Vagina (tissue), 2 donors: ENCODE measurements at places on chromosomes 13 and 19.
A peak's percentile ranks its signal among the peaks of the same experiment; 100 is the strongest.

DNA sequence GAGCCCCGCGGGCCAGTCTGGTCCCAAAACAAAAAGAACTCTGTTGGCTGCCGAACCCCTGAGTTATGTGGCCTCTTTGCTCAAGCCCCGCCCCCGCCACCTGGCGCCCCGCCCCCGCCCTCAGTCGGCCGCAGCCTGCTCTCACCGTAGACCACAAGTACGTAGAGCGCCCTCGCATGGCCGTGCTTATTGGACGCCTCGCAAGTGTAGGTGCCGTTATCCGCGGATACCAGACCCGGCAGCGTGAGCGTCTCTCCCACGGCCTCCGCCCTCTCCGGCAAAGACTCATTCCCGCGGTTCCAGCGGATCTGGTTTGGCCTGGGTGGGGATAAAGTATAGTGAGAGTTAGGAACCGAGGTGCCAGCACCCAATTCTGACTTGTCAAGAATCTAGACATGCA lies 5.5 kb upstream of the ZNF428 start:
- H3K36me3 ChIP-seq = no peaks in the 10 kb centered on the region
- H3K27me3 ChIP-seq = no peaks in the 10 kb centered on the region
- H3K27ac ChIP-seq = no peak overlapping the region
- H3K4me3 ChIP-seq = no peak overlapping the region
- H3K4me1 ChIP-seq = peaks cover 9% of the 10 kb centered on the region
- DNase-seq = no peak

GRCh38 chr13:108408672-108409071 lies 139.2 kb downstream of the TNFSF13B start:
- no peak overlapping the region for H3K27ac ChIP-seq
- H3K4me3 ChIP-seq = no peak overlapping the region
- no peaks in the 10 kb centered on the region for H3K27me3 ChIP-seq
- no peaks in the 10 kb centered on the region for H3K36me3 ChIP-seq
- no peaks in the 10 kb centered on the region for H3K4me1 ChIP-seq

DNA sequence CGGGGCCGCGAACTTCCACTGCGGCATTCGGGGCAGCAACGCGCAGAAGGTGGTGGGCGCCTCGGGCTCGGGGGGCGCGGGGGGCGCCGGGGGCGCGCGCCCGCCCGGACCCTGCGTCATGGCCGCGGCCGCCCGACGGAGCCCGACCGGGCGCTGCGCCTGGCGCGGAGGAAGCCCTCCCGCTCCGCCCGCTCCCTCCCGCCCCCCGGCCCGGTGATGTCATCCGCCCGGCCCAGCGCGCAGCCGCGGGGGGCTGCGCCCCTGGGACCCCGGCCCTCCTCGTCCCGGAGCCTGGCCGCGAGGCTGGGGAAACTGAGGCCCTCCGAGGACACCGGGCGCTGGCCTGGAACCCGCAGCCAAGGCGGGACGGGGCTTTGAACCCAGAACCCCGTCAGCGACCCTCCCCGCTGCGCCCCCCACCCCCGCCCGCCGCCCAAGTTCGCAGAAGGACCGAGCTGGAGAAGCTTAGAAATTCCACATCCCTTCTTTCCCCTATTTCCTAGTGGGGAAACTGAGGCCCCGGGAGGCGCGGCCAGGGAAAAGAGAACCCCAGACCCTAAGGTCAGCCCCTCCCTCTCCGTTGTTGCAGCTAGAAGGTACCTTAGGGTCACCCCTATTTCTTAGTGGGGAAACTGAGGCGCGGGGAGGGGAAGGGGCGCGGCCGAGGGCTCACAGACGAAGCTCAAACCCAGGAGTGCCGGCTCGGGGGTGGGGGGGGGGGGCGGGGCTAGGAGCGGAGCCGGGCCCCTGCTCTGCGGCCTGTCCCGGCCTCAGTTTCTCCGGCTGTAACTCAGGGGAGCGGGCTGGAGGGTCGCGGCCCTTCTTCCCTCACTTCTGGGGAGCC lies at the start of gene SHC2:
TSS of gene SHC2 (minus strand) at position 157 of the 844 bp plus-strand sequence. CDS start at position 120, 37 bp downstream.
- H3K4me3 ChIP-seq = peak within 1 kb of the TSS; percentile 68
- no peaks in the 10 kb centered on the region for H3K27me3 ChIP-seq
- H3K4me1 ChIP-seq = peaks cover 24% of the 10 kb centered on the region
- peak within 1 kb of the TSS; percentile 79 for H3K27ac ChIP-seq
- no peak for DNase-seq
- H3K36me3 ChIP-seq = no peaks in the 10 kb centered on the region

GRCh38 chr13:25192936-25193335 lies 20.8 kb upstream of the AMER2 start:
- DNase-seq = no peak
- no peaks in the 10 kb centered on the region for H3K27me3 ChIP-seq

- no peak overlapping the region for H3K27ac ChIP-seq
- H3K36me3 ChIP-seq = no peaks in the 10 kb centered on the region
- no peak overlapping the region for H3K4me3 ChIP-seq
- no peaks in the 10 kb centered on the region for H3K27me3 ChIP-seq
- DNase-seq = no peak
Measured at GRCh38 chr19:57566396-57567265, 7.0 kb upstream of the ZNF550 start.

DNA sequence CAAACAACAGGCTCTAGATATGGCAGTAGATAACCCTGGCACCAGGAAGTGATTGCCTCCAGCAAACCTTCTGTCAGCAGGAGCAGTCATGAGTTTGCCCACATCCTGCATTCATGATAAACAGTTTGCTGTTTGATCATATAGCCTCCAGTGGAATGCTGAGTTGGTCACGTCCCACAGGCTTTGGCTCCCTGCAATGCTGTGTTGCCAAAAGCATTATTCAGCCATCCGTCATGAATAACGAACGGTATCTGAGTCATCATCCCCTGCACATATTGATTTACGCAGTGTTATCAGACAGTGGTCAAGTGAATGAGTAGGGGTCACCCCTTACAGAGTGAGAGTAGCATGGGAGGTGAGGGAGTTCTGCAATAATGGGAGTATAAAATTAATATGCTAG lies 21.9 kb upstream of the ZNF432 start:
- no peak overlapping the region for H3K4me3 ChIP-seq
- no peaks in the 10 kb centered on the region for H3K4me1 ChIP-seq
- no peak overlapping the region for H3K27ac ChIP-seq
- no peak for DNase-seq

GRCh38 chr19:4042731-4043082 lies 24.0 kb downstream of the ZBTB7A start:
- H3K4me1 ChIP-seq = peaks cover 34% of the 10 kb centered on the region
- no peaks in the 10 kb centered on the region for H3K27me3 ChIP-seq
- no peak overlapping the region for H3K4me3 ChIP-seq
- no peak for DNase-seq
- H3K27ac ChIP-seq = peak overlapping the region; percentile 48

DNA sequence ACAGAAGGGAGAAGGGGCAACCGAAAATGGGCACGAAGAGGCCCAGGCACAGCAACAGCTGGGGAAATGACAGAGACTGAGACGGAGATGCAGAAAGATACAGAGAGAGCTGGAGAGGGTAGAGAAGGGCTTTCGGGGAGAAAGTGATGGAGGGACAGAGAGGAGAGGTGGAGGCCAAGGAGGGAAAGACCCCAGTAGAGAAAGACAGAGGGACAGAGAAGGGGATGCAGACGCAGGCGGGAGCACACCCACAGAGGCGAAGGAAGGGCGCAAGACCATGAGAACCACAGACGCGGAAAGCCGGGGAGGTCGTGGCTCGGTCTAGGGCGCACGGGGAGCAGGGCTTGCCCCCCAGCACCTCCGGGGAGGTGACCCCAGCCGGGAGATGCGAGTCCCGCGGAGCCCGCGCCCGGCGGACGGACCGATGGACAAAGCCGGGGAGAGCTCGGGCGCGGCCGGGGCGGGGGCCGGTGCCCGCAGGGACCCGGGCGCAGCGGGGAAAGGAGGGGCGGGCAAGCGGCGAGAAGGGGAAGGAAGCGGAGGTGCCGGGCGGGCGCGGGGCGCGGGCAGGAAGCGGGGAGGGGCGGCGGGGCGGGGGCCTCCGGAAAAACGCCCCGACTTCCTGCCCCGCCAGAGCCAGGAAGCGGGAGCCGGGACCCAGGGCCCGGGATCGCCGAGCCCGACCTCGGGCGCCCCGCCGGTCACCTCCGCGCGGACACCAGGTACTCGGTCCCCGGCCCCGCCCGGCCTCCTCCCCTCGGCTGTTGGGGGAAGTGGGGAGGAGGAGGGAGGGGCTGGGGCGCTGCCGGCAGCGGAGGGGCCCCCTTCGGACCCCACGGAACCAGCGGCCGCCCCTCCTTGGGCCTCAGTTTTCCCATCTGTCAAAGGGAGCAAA lies at the start of gene ARHGEF1:
TSS of gene ARHGEF1 (plus strand) at position 617 of the 895 bp plus-strand sequence. CDS start 4,899 bp downstream, outside the sequence.
- no peaks in the 10 kb centered on the region for H3K36me3 ChIP-seq
- H3K4me3 ChIP-seq = peak within 1 kb of the TSS; percentile 61
- DNase-seq = no peak
- no peaks in the 10 kb centered on the region for H3K27me3 ChIP-seq
- H3K27ac ChIP-seq = peak within 1 kb of the TSS; percentile 78

DNA sequence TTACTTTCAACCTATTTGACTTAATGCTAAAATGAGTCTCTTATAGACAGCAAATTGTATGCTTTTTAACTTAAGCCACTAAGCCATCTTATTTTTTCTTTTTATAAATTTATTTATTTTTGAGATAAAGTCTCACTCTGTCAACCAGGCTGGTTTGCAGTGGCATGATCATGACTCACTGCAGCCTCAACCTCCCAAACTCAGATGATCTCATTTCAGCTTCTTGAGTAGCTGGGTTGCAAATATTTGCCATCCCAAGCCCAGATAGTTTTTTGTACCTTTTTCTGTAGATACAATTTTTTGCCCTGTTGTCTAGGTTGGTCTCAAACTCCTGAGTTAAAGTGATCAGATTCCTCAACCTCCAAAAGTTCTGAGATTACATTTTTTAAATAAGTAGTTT lies 27.1 kb downstream of the ZNF714 start:
- no peak for DNase-seq
- no peak overlapping the region for H3K27ac ChIP-seq
- H3K27me3 ChIP-seq = no peaks in the 10 kb centered on the region

DNA sequence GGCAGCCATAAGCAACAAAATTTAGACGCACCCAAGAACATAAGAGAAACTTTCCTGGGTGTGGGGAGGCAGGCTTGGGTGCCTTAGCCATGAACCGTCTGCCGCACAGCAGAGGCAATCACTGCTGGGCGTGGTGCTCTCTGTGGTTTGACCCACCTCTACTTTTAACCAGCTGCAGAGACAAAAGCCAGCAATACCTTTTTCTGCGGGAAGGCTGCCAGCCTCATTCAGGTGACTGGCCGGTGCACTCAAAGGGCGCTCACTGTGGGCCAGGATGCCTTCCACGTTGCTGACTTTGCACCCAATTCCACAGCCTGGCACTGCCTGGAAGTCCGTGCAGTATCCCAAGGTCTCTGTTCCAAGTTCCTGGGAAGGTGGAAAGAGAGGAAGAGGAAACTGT lies 69.1 kb downstream of the ATP7B start:
- H3K4me1 ChIP-seq = no peaks in the 10 kb centered on the region
- H3K27me3 ChIP-seq = no peaks in the 10 kb centered on the region
- no peak for DNase-seq
- H3K4me3 ChIP-seq = no peak overlapping the region
- H3K36me3 ChIP-seq = peaks cover 4% of the 10 kb centered on the region

DNA sequence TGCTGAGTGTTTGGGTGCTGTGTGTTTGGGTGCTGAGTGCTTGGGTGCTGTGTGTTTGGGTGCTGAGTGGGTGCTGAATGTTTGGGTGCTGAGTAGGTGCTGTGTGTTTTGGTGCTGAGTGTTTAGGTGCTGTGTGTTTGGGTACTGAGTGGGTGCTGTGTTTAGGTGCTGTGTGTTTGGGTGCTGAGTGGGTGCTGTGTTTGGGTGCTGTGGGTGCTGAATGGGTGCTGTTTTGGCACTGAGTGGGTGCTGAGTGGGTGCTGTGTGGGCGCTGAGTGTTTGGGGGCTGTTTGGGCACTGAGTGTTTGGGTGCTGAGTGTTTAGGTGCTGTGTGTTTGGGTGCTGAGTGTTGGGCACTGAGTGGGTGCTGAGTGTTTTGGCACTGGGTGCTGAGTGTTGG lies 48.5 kb upstream of the F7 start:
- no peaks in the 10 kb centered on the region for H3K36me3 ChIP-seq
- DNase-seq = no peak
- no peak overlapping the region for H3K27ac ChIP-seq
- H3K4me3 ChIP-seq = no peak overlapping the region

DNA sequence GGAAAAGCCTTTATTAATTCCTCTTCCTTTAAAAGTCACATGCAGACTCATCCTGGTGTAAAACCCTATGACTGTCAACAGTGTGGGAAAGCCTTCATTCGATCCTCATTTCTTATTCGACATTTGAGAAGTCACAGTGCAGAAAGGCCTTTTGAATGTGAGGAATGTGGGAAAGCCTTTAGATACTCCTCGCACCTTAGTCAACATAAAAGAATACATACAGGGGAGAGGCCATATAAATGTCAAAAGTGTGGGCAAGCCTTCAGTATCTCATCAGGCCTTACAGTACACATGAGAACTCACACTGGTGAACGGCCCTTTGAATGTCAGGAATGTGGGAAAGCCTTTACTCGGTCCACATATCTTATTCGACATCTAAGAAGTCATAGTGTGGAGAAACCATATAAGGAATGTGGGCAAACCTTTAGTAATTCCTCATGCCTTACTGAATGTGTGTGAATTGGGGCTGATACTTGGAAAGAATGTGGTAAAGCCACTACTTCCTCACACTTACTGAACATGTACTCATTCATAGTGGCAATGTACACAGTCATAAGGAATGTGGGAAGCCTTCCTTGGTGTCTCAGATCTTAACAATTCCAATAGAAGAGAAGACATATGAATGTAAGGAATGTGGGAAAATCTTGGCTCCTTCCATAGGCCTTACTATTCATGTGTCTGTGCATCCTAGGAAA lies 18.8 kb downstream of the ZNF559 start:
- H3K4me3 ChIP-seq = no peak overlapping the region
- H3K4me1 ChIP-seq = no peaks in the 10 kb centered on the region
- peaks cover 88% of the 10 kb centered on the region for H3K36me3 ChIP-seq
- no peak for DNase-seq

DNA sequence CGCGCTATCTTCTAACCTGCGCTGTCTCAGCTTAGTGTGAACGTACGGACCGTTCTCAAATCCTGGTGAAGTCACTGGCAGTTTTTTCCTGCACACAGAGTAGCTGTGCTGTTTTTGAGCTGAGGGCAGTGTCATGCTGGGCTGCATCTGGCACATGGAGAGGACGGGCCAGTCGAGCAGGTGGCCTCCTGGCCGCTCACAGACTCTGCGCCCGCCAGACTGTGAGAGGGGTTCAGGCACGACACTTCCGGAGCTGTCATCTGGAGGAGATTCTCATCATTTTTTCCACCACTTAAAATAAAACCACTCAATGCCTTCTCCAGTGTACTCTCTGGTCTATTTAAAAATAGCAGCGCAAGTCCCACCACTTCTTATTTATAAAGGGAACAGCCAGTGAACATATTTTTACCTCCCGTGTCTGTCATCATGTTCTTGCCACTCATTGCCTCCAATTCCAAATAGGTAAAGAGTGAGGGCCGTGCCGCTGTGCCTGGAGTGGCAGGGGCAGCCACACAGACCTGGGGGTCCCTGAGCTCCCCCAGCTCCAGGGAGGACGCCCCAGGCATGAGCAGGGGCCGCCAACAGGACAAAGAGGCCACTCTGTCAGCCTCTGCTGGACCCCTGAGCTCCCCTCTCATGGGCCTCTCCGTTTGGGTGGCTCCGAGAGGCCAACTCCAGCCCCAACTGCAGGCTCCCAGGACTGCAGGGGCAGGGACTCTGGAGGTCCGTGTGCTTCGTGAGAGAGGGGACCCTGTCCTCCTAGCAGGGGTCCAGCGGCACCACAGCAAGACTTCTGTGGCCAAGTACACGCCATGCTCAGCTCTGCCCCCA lies 36.9 kb upstream of the GRTP1 start:
- DNase-seq = no peak
- H3K36me3 ChIP-seq = no peaks in the 10 kb centered on the region
- H3K4me3 ChIP-seq = no peak overlapping the region
- no peaks in the 10 kb centered on the region for H3K4me1 ChIP-seq
- no peak overlapping the region for H3K27ac ChIP-seq
- no peaks in the 10 kb centered on the region for H3K27me3 ChIP-seq
